Iris pigment epithelial cell (primary cell): ENCODE measurements at places on chromosomes 3 and 15.

GRCh38 chr15:36335224-36335623 is 244.2 kb upstream of the CDIN1 start:
- DNase-seq, result no peak

GRCh38 chr3:9400616-9401015 is 3.2 kb downstream of the SETD5 start:
- no peak for DNase-seq

- DNase-seq, result no peak
These were observed 269.4 kb downstream of the TLE3 start for GRCh38 chr15:69828181-69828828.

DNA sequence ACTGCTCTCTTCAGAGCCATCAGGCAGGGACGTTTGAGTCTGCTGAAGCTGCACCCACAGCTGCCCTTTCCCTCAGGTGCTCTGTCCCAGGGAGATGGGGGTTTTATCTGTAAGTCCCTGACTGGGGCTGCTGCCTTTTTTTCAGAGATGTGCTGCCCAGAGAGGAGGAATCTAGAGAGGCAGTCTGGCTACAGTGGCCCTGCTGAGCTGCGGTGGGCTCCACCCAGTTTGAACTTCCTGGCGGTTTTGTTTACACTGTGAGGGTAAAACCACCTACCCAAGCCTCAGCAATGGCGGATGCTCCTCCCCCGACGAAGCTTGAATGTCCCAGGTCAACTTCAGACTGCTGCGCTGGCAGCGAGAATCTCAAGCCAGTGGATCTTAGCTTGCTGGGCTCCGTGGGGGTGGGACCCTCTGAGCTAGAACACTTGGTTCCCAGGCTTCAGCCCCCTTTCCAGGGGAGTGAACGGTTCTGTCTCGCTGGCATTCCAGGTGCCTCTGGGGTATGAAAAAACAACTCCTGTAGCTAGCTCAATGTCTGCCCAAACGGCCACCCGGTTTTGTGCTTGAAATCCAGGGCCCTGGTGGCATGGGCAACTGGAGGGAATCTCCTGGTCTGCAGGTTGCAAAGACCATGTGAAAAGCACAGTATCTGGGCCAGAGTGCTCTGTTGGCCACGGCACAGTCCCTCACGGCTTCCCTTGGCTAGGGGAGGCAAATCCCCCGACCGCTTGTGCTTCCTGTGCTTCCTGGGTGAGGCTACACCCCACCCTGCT is 21.1 kb upstream of the ST6GAL1 start:
- no peak for DNase-seq
